Myocyte (in vitro differentiated cells): ENCODE measurements at places on chromosomes 2 and 18. TPM values are rescaled to one million over a fixed set of nuclear protein-coding genes. Genes with fewer than 3 reads are reported as not detected.

GRCh38 chr18:28193177-28193778, 16.3 kb upstream of the CDH2 start:
- DNase-seq, result no peak

DNA sequence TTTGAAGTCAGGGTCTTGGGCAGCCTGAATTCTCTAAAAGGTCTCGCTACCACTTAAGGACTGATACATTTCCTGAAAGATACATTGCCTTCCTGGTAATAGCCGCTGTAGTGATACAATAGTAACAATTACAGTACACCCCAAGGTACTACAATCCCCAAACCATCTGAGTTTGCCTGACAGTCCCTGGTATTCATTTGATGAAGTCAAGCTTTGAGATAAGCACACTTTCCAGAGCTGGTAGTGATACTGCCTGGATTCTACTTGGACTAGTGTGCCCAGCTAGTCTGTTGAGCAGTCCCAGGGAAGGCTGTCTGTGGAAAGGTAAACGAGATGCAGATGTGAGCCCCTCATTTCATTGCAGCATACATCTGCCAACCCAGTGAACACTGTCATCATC, 24.4 kb upstream of the ITGB6 start:
- no peak for DNase-seq

GRCh38 chr18:5515011-5515784, 28.6 kb downstream of the EPB41L3 start:
- DNase-seq, result peak; percentile 54

DNA sequence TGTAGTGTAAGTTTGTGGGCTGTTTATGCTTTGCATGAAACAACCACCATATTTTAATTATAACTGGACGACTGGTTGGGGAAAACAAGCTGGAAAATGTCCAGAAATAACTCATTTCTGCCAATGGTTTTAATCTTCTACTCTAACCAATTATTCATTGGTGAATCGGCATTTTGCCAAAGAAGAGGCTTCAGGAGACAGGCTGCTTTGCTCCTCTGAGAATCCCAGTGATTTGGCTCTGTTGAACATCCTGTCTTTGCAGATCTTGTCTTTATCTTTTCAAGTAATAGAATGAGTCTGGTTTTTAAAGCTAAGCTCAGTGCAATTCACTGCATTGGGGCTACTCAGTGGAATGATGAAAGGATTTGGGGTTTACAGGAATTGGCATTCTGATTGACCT, 109.6 kb downstream of the APOB start:
- DNase-seq, result no peak

DNA sequence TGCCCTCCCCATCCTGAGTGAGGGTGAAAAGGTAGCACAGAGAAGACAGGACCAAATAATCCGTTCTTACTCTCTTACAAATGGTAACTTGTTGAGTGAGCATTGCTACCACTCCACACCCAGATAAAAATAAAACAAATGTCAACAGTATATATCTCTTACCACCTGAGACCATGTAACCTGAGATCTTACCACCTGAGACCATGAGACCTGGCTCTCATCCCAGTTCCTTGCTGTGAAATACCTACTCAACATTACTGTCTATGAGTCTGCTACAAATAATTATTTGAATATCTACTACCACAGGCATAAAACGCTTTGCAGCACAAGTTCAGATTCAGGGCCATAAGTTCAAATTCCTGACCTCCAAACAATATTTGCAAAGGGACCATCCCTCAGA, 234.7 kb downstream of the C1D start:
- no peak for DNase-seq

- no peak for DNase-seq
Observed at GRCh38 chr2:234691968-234692955, 195.4 kb upstream of the ARL4C start.

- DNase-seq, result no peak
Observed at GRCh38 chr2:46956981-46957531, 41.5 kb upstream of the MCFD2 start.

ADAM23 gene
- 4.9 and 5.5 TPM in 2 replicates for total RNA-seq

- DNase-seq, result no peak
Observed at GRCh38 chr2:196205881-196206435, 34.6 kb upstream of the STK17B start.

CCDC74B gene
- 3.5 and 9.8 TPM in 2 replicates for total RNA-seq

GRCh38 chr2:223841436-223842190, 4.2 kb upstream of the AP1S3 start:
- no peak for DNase-seq

DNA sequence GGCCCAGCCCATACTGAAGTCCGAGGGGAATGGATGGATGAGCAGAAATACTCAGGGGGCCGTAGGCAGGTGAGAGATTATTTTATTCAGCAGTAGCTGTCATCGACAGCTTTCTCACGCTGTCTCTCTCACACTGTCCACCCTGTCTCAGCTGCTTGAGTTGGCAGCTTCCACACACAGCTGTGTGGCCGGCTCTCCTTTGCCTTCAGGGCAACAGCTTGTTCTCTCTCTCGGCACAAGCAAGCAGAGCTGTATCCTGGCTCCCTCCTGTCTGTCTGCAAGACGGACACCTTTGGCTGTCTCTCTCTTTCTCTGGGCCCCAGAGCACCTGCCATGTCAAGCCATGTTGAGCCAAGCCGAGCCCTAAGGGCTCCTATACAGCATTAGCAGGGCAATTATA, 9.8 kb upstream of the PAPOLG start:
- peak; percentile 86 for DNase-seq

GRCh38 chr2:72043985-72044384, 103.7 kb downstream of the CYP26B1 start:
- no peak for DNase-seq

MYL12A gene
- 680 and 760 TPM in 2 replicates for total RNA-seq

CEP76 gene
- total RNA-seq, result 5.8 and 9.7 TPM in 2 replicates

- peak; percentile 84 for DNase-seq
Observed at GRCh38 chr2:44547718-44548117, 186.0 kb downstream of the CAMKMT start.

GRCh38 chr2:15152382-15152781, 408.8 kb downstream of the NBAS start:
- DNase-seq, result no peak

GRCh38 chr2:186503827-186504606, 18.0 kb downstream of the ZC3H15 start:
- peak; percentile 50 for DNase-seq

DNA sequence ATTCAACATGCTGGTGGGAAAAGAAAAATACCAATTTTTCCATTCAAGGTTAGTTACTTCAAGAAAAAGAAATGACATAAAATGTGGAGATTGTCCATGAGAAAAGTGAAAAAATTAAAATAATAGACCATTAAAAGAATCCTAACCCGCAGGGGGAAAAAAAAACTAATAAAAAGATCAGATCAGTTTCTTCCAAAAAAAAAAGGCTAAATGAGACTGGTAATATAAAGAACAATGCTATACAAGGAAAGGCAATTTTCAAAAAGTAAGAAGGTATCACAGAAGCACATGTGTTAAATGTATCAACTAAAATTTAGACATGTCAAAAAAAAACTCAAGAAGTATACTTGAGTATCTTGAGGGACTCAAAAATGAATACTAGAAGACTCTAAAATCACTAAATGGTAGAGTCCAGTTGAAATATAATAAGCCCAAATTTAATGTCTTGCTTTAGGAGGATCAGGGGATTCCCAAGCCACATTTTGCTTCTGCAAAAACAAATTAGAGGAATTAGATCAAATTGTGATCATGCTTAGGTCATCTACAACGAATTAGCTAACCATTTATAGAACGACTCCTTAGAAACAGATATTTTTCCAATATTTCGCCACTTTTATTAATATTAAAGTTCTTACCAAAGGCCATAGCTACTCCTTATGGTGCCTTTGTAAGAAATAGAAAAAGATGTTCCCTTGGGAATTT, 35.8 kb upstream of the GLS start:
- DNase-seq, result no peak

GRCh38 chr2:3703757-3704355, 481 bp downstream of the DCDC2C start:
- no peak for DNase-seq

DNA sequence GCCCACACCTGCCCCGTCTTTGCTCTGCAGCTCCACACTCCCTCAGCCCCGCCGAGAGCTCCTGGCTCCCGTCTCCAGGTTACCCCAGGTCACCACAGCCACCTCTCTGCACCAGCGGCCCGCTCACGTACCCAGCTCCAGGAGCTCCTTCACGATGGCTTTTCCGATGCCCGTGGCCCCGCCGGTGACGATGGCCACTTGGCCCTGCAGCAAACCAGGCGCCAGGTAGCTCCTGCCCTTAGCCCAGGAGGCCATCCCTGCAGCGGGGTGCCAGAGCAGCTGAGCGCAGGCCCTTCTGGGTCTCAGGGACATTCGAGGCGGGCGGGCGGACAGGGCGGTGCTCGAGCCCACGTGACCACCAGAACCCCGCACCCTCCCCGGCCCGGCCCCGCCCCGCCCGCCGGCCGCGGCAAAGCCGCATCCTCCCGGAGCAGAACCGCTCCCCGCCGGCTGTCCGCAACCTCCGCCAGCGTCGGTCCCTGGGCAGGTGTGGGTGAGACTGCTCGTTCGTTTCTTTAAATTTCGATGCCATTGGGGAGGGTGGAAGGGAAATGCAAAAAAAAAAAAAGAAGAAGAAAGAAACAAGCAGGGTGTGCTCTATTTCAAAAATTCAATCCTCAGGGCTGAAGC, at the start of the genes PECR and TMEM169:
Gene PECR (minus strand): TSS at position 323 of the 630 bp plus-strand sequence. CDS start 68 bp downstream, at position 255.
Gene TMEM169 (plus strand): TSS at position 433 of the 630 bp plus-strand sequence. CDS start 14,045 bp downstream, outside the sequence.
- peak; percentile 83 for DNase-seq

RNASEH1 gene
- total RNA-seq, result 30.6 and 32.9 TPM in 2 replicates

GRCh38 chr2:229223107-229223506, 48.0 kb downstream of the PID1 start:
- no peak for DNase-seq

BCL11A gene
- total RNA-seq, result 0.11 and 0.57 TPM in 2 replicates

DNA sequence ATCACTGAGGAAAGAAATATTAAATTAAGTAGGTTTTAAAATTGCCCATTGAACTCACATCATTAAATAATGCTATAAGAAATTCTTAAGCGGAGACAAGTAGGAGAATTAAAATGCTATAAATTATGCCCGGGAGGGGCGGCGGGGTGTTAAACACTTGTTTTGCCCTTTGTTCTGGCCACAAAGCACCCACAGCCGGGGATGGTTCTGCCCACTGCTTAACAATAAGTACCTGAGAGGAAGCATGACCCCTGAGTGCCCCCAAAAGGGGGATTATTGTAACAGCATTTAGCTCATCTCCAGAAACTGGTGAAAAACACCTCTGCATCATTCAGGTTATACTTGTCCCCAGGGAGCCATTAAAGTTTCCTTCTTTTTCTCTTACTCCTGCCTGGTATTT, 332.7 kb upstream of the POU3F3 start:
- no peak for DNase-seq

DNA sequence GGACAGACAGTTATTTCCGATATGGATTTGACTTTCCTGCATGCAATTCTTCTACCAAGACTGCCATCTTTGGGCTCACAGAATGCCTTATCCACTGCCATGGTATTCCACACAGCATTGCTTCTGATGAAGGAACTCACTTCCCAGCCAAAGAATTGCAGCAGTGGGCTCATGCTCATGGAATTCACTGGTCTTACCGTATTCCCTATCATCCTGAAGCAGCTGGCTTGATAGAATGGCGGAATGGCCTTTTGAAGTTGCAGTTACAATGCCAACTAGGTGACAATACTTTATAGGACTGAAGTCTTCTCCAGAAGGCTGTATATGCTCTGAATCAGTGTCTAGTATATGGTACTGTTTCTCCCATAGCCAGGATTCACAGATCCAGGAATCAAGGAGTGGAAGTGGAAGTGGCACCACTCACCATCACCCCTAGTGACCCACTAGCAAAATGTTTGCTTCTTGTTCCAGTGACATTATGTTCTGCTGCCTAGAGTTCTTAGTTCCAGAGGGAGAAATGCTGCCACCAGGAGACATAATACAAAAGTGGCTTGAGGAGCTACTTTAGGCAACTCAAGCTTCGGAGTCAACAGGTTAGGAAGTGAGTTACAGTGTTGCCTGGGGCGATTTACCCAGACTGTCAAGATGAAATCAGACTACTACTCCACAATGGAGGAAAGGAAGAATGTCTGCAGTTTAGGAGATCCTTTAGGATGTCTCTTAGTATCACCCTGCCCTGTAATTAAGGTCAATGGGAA, 23.8 kb upstream of the SMAD4 start:
- DNase-seq, result no peak

DNA sequence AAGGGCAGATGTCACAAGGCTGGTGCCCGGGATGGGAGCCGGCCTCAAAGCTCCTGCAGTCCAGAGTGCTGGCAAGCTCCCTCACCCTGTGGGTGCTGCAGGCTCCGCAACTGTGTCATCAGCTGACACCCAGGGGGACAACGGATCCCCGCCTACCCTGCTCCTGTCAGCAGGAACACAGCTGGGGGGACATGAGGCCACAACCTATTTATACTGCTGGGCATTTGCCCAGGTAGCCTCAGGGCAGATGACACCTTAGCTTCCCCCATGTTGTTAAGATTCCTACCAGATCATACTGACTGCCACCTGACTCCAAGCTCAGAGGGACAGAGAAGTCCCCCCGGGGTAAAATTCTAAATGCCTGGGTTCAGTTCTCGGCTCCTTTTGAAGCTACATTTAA, 1.2 kb downstream of the ANKRD23 start:
- peak; percentile 78 for DNase-seq

- no peak for DNase-seq
Observed at GRCh38 chr2:4930704-4931103, 761.5 kb upstream of the SOX11 start.

ST8SIA3 gene
- not detected in 2 replicates for total RNA-seq

GRCh38 chr2:139850254-139850890, 1070.2 kb upstream of the NXPH2 start:
- DNase-seq, result no peak

DNA sequence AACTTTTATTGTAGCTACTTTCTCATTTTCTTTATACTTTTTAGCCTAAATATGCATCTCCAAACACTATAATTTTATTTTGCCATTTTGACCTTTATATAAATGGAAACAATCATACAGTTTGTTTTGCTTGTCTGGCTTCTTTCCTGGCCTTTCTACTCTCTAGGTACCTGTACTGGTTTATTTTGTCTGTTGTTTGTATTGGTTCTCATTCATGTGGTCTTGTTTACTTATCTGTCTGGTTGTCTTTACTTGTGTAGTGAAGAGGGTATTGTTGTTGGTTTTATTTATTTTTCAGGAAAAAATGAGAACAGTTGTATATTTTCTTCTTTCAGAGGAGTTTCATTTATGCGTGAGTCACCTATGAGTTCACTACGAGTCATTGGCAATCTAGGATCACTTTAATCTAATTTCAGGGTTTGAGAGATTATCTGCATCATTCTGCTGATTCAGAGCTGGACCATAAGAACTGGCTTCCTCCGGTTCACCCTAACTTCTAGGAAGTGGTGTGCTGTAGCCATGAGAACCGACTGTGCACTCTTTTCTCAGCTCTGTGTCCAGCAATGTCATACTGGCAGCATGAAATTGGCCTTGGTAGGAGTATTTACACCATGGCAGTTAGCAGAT, 33.1 kb upstream of the HDAC4 start:
- DNase-seq, result no peak
